ENCODE measurements at places on chromosomes 5 and 9. TPM values are rescaled to one million over a fixed set of nuclear protein-coding genes. Genes with fewer than 3 reads are reported as not detected.
A peak's percentile ranks its signal among the peaks of the same experiment; 100 is the strongest.

GRCh38 chr5:133843911-133844310 is 124.5 kb downstream of the C5orf15 start:
- DNase-seq = no peak

- DNase-seq = no peak
These were observed 224.2 kb downstream of the MELK start for GRCh38 chr9:36796671-36797419.

DNA sequence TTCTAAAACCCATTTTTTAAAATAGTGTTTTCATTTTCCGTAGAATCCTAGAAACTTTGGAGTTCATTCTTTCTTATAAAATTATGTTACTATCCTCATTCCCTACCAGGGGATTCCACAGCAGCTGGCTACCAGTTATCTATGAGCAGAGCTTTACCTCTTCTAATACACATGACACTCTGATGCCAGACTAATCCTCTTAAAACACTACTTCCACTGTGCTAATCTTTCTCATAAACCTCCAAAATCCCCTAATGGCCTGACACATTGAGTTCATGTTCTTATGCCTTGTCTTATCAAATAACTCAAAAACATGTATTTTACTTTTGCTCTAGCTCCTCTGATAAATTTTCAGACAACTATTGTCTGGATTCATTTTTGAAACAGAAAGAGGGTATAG is 633.6 kb upstream of the FTMT start:
- DNase-seq = no peak

Gene IFNA2
- total RNA-seq = not detected

DNA sequence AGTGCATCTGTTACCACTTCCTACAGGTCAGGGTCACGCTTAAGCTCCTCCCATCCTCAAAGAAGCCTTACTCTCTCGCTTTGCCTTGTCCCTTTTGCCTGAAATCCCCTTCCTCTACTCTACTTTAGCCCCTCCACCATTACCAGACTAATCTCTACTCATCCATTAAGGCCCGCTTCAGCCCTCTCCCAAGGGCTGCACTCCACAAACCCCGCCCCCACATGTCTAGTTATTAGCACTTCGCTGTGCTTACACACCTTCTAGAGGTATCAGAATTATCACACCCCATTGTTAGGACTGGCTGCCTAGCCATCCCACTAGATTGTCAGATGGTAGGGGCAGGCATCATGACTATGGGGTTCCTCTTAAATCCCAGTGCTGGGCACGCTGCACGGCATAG is 565.7 kb upstream of the WWC1 start:
- no peak for DNase-seq

Gene PCDHB3
- total RNA-seq = not detected

Gene QRFP
- not detected for total RNA-seq

- no peak for DNase-seq
These were observed 389.6 kb downstream of the YTHDC2 start for GRCh38 chr5:113902917-113903660.

- peak; percentile 6 for DNase-seq
These were observed 305.1 kb downstream of the PSAT1 start for GRCh38 chr9:78601957-78602565.

- DNase-seq = no peak
These were observed 307.9 kb upstream of the SMARCA2 start for GRCh38 chr9:1707291-1707690.

Gene DBH
- not detected for total RNA-seq

Gene CCL19
- total RNA-seq = not detected
